ENCODE measurements at places on chromosomes 6 and 20.

GRCh38 chr6:115909923-115910546, 150.7 kb downstream of the FRK start:
- DNase-seq = no peak

DNA sequence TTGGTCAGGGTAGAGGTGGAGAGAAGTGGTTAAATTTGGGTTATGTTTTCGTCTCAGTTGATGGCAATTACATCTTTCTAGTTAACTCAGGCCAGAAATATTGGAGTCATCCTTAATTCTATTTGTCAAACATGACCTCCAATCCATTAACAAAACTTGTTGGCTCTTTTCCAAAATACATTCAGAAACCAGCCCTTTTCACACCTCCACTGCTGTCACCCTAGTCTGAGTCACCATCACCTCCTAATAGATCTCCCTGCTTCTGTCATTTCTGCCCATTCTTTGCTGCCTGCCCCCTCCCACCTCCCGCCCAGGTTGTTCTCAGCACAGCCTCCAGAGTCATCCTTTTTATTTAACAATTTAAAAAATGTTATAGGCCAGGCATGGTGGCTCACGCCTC, 3.0 kb upstream of the ABCF1 start:
- DNase-seq = no peak

DNA sequence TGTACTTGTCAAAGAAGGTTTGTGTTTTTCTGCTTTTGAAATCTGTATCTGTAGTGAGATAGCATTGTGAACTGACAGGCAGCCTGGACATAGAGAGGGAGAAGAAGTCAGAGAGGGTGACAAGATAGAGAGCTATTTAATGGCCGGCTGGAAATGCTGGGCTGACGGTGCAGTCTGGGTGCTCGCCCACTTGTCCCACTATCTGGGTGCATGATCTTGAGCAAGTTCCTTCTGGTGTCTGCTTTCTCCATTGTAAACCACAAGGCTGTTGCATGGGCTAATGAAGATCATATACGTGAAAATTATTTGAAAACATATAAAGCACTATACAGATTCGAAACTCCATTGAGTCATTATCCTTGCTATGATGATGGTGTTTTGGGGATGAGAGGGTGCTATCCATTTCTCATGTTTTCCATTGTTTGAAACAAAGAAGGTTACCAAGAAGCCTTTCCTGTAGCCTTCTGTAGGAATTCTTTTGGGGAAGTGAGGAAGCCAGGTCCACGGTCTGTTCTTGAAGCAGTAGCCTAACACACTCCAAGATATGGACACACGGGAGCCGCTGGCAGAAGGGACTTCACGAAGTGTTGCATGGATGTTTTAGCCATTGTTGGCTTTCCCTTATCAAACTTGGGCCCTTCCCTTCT, 18.4 kb downstream of the CD83 start:
- no peak for DNase-seq

DNA sequence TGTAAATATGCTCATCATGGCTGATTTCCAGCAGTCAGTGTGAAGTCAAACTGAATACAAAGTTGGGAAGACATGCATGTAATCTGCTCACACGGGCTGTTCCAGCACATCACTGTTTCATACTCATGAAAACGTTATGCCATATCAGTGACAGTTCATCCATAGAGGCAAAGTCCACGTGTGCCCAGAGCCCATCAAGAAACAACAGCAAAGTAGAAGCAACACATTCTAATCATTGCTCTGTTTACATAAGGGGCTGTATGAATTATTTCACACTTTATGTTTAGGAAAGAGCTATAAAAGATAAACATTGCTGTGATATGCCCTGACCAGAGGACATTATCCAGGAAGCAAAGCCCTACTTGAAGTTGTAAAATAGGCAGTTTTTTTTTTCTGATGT, 157.0 kb upstream of the ENPP5 start:
- DNase-seq = no peak

DNA sequence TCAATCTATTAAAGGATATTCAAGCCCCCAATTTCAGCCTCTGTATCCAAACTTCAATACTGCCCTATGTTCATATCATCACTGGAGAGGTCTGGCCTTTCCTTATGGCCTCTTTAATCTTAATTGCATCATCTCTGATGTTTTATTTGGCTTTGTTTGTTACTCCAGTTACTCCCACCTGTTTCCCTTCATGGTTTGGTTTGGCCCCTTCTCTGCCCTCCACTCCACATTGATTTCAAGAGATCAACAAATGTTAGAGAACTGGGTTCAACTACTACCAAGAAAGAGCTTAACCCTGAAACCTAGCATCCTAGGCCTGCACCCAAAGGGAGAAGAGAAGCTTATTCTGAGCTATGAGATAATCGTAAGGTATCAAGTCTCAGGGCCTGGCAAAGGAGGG, 221.6 kb downstream of the LAMA2 start:
- DNase-seq = no peak

GRCh38 chr6:21610341-21610740, 16.8 kb downstream of the SOX4 start:
- DNase-seq = no peak

GRCh38 chr6:143449714-143450452, 612 bp downstream of the ADAT2 start:
- no peak for DNase-seq

GRCh38 chr20:49287555-49288249, 9.8 kb upstream of the ZNFX1 start:
- no peak for DNase-seq

DNA sequence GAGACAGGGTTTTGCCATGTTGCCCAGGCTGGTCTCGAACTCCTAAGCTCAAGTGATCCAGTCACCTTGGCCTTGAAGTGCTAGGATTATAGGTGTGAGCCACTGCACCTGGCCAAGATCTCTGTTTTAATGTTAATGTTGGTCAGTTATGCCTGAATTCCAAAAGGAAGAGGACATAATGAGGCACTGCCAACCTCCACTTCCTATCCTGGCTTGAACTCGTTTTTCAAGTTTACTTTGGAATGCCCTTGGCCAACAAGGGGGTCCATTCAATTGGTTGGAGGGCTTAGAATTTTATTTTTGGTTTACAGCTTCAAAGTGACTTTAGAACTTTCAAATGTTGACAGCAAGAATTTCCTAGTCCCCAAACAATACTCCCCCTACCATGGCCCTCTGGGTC, 29.8 kb downstream of the DNAAF9 start:
- no peak for DNase-seq

GRCh38 chr6:131414956-131415355, 158.1 kb upstream of the ARG1 start:
- no peak for DNase-seq

- DNase-seq = no peak
These were observed 48.2 kb upstream of the RPL7L1 start for GRCh38 chr6:42831237-42831636.

GRCh38 chr6:104253236-104253635, 606.5 kb downstream of the HACE1 start:
- DNase-seq = no peak

- no peak for DNase-seq
These were observed 8.3 kb downstream of the KIF3B start for GRCh38 chr20:32285621-32286371.

GRCh38 chr6:170018936-170019817, 267.8 kb downstream of the ERMARD start:
- DNase-seq = no peak

All from cortex of kidney (tissue), 1 donor.